ENCODE measurements at places on chromosomes 2 and 18. TPM values are rescaled to one million over a fixed set of nuclear protein-coding genes. Genes with fewer than 3 reads are reported as not detected.

GRCh38 chr2:53397085-53397484 lies 370.5 kb upstream of the CHAC2 start:
- H3K4me1 ChIP-seq = no peaks in the 10 kb centered on the region
- H3K4me3 ChIP-seq = no peak overlapping the region
- H3K36me3 ChIP-seq = no peaks in the 10 kb centered on the region
- no peaks in the 10 kb centered on the region for H3K27me3 ChIP-seq
- DNase-seq = no peak

GRCh38 chr2:226608451-226608850 lies 191.2 kb downstream of the IRS1 start:
- no peaks in the 10 kb centered on the region for H3K27me3 ChIP-seq
- DNase-seq = no peak
- no peaks in the 10 kb centered on the region for H3K4me1 ChIP-seq
- no peak overlapping the region for H3K27ac ChIP-seq
- H3K36me3 ChIP-seq = no peaks in the 10 kb centered on the region
- no peak overlapping the region for H3K4me3 ChIP-seq

IL36G gene
- not detected for polyA plus RNA-seq

- H3K36me3 ChIP-seq = no peaks in the 10 kb centered on the region
- H3K4me1 ChIP-seq = no peaks in the 10 kb centered on the region
- H3K27ac ChIP-seq = no peak overlapping the region
- DNase-seq = no peak
- no peaks in the 10 kb centered on the region for H3K27me3 ChIP-seq
Observed at GRCh38 chr2:69612200-69612599, 31.3 kb downstream of the AAK1 start.

- DNase-seq = no peak
- H3K4me3 ChIP-seq = no peak overlapping the region
- H3K27ac ChIP-seq = no peak overlapping the region
- no peaks in the 10 kb centered on the region for H3K27me3 ChIP-seq
- no peaks in the 10 kb centered on the region for H3K4me1 ChIP-seq
- H3K36me3 ChIP-seq = no peaks in the 10 kb centered on the region
Observed at GRCh38 chr2:59167514-59167913, 926.4 kb upstream of the FANCL start.

STPG4 gene
- polyA plus RNA-seq = 0.12 TPM

DNA sequence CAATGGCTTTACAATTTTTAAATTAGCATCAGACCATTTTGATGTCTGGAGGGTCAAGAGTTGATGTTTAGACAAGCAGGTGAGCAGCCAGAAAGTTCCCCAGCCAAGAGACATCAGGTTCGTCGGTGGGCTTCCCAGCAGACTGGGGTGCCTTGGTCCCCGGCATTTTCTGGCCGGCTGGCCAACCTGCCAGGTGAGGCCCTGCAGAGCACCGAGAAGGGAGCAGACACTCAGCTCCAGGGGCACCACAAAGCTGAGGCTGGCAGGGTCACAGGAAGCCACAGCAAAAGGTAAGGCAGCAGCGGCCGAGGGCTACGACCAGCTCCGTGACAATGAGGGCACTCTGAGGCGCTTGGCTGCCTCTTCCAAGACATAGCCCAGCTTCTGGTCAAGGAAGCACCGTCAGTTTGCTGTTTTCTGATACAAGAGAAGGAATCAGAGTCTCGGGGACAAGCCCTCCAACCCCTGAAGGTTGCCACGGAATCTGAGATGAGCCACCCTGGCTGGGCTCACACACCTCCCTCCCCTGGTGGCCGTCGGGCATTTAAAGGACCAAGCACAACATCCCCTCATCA lies 229.0 kb downstream of the MGAT5 start:
- H3K4me1 ChIP-seq = no peaks in the 10 kb centered on the region
- no peak overlapping the region for H3K27ac ChIP-seq
- no peak for DNase-seq
- no peak overlapping the region for H3K4me3 ChIP-seq
- no peaks in the 10 kb centered on the region for H3K36me3 ChIP-seq
- H3K27me3 ChIP-seq = no peaks in the 10 kb centered on the region

DNA sequence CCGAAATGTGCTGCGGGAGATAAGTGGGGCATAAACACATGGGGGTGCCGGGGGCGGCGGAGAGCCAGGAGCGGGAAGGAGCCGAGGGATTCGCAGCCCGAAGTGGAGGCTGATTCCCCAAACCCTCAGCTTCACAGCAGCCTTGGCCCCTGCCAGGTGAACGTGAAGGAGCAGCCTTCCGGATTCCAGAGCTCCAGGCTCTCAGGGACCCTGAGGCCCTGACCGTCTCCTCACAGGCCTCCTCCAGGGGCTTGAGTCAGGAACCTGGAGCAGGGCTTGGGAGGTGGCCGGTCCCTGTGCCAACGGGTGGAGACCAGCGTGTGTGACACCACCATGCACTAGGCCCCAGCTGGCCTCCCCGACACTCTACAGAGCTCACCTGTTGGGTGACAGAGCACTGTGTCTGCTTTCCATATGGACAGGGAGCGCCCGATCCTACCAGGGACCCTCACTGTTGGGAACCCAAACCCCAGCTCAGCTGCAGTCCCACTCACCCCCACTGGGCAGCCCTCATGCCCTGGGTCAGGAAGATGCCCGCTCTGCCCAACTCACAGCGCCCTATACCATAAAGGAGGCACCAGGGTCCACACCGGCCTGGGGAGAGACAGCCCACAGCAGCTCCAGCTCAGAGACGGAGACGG lies 117.6 kb upstream of the OTOS start:
- peak overlapping the region; percentile 69 for H3K27ac ChIP-seq
- no peak overlapping the region for H3K4me3 ChIP-seq
- H3K27me3 ChIP-seq = no peaks in the 10 kb centered on the region
- no peak for DNase-seq
- no peaks in the 10 kb centered on the region for H3K36me3 ChIP-seq

DNA sequence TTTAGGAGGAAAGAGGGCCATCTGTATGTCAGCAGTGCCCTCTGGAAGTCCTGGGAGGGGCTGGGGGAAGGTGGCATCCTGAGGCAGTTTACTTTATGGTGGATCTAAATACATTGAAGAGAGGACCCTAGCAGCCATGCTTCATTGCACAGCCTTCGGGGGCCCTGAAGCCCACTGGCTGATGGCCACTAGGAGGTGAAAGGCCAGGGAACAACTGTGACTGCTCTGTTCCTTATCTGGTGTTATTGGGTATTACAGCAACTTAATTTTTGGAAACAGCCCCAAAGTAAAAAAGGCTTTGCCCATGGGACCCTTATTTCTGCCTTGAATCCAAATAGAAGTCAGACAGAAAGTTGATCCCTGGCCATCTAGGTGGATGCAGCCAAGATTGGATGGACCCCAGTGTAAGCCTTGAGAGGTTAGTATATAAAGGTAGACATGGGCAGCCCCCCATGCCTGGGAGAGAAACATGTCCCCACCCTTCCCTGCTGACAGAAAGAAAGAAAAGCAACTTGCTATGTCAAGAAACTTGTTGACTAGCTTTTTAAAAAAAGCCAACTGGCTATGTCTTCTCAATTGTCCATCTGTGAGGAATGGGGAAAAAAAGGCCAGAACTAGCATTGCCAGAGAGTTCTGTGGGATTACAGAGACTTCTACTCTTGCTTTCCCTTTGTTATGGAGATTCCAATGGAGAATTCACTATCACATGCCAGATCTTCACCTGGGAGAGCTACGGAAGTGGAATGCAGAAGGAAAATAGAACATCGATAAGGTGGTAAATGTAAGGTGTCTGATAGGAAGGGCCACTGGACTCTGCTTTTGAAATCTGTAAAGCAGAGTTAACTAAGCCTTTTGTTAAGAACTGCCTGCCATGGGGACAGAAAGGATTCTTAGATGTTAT lies 58.6 kb upstream of the OSR1 start:
- no peaks in the 10 kb centered on the region for H3K36me3 ChIP-seq
- DNase-seq = no peak
- H3K27me3 ChIP-seq = no peaks in the 10 kb centered on the region
- no peaks in the 10 kb centered on the region for H3K4me1 ChIP-seq

ARHGEF4 gene
- polyA plus RNA-seq = 3.0 TPM

DLGAP1 gene
- 0.46 TPM for polyA plus RNA-seq

DYSF gene
- 4.1 TPM for polyA plus RNA-seq

FAM237A gene
- polyA plus RNA-seq = not detected

DNA sequence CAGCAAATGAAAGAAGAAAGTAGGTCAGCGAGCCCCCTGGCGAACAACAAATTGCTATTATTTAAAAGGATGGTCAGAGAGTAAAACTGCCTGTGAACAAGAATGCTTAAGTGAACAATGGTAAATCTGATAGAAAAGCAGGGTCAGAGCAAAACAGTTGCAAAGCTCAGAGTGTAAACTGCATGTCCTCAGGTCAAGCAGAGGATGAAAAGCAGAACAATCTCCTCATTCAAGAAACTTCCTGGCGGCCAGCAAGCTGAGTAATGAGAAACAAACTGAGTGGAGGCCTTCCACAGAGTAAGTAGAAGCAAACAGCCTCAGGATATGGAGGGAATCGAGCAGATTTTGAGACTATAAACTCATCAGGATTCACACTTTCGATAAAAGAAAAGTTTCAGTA lies 117.9 kb downstream of the PPP1R1C start:
- no peaks in the 10 kb centered on the region for H3K4me1 ChIP-seq
- DNase-seq = no peak
- no peak overlapping the region for H3K27ac ChIP-seq
- no peaks in the 10 kb centered on the region for H3K27me3 ChIP-seq

DNA sequence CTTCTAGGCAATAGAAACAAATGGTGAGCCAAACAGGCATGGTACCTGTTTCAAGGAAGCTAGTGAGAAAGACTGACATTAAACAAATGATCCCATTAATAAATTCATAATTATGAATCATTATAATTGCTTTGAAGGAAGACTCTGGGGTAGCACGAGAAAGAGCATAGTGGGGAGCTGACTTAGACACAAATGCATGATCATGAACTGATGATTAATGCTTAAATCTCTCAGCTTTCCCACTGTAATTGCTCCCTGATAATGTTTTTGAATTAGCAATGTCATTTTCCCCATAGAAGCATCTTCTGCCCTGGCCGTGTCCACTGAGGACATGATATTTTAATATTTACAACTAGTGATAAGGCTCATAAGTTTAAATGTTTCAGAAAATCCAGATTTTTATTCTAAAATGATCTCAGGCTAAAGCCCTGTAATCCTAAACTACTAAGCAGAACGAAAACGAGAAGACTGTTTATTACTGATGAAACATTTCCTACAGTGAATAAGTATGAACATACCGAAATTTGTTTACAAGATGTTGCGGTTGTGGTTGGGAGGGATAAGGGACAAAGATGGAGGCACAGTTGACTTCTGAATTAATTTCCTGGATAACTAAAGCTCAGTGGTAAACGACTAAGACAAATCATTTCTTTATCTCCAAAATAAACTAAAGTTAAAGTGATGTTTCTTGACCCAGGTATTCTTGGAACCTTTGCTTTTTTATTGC lies 47.3 kb upstream of the TACR1 start:
- H3K27ac ChIP-seq = no peak overlapping the region
- no peaks in the 10 kb centered on the region for H3K4me1 ChIP-seq
- no peak for DNase-seq

GRCh38 chr18:55422456-55423180 lies 165.4 kb downstream of the TCF4 start:
- H3K36me3 ChIP-seq = no peaks in the 10 kb centered on the region
- peak overlapping the region; percentile 10 for H3K4me3 ChIP-seq
- no peaks in the 10 kb centered on the region for H3K27me3 ChIP-seq
- peaks cover 19% of the 10 kb centered on the region for H3K4me1 ChIP-seq

DNA sequence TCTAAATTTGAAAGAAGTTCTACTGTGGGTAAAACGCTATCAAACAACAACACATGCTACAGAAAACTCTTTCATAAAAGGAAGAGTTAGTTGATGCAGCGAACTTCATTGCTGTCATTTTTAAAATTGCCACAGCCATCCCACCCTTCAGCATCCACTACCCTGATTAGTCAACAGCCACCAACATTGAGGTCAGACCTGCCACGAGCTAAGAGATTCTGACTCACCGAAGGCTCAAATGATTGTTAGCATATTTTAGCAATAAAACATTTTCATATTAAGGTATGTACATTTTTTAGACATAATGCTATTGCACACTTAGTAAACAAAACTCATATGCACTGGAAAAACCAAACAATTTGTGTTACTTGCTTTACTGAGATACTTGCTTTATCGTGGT lies 347.1 kb downstream of the CLIP4 start:
- no peaks in the 10 kb centered on the region for H3K27me3 ChIP-seq
- no peak overlapping the region for H3K4me3 ChIP-seq
- H3K36me3 ChIP-seq = no peaks in the 10 kb centered on the region
- DNase-seq = no peak
- no peaks in the 10 kb centered on the region for H3K4me1 ChIP-seq

DNA sequence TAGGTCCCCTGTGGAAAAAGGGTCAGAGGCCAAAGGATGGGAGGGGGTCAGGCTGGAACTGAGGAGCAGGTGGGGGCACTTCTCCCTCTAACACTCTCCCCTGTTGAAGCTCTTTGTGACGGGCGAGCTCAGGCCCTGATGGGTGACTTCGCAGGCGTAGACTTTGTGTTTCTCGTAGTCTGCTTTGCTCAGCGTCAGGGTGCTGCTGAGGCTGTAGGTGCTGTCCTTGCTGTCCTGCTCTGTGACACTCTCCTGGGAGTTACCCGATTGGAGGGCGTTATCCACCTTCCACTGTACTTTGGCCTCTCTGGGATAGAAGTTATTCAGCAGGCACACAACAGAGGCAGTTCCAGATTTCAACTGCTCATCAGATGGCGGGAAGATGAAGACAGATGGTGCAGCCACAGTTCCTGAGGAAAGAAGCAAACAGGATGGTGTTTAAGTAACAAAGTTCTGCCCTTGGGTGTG lies 165.8 kb downstream of the RPIA start:
- no peaks in the 10 kb centered on the region for H3K27me3 ChIP-seq
- no peaks in the 10 kb centered on the region for H3K36me3 ChIP-seq
- H3K4me1 ChIP-seq = no peaks in the 10 kb centered on the region
- DNase-seq = no peak
- H3K4me3 ChIP-seq = no peak overlapping the region
- no peak overlapping the region for H3K27ac ChIP-seq

- no peaks in the 10 kb centered on the region for H3K36me3 ChIP-seq
- no peak for DNase-seq
- H3K27me3 ChIP-seq = no peaks in the 10 kb centered on the region
- H3K4me1 ChIP-seq = no peaks in the 10 kb centered on the region
- no peak overlapping the region for H3K27ac ChIP-seq
Observed at GRCh38 chr2:116094196-116094595, 1651.8 kb downstream of the DPP10 start.

ESPNL gene
- polyA plus RNA-seq = not detected

GRCh38 chr2:237721458-237721857 lies 77.1 kb upstream of the RBM44 start:
- no peaks in the 10 kb centered on the region for H3K36me3 ChIP-seq
- H3K4me3 ChIP-seq = no peak overlapping the region
- DNase-seq = no peak
- H3K4me1 ChIP-seq = peaks cover 62% of the 10 kb centered on the region
- H3K27me3 ChIP-seq = no peaks in the 10 kb centered on the region

EMX1 gene
- polyA plus RNA-seq = 0.71 TPM

- H3K36me3 ChIP-seq = no peaks in the 10 kb centered on the region
- no peak overlapping the region for H3K4me3 ChIP-seq
- DNase-seq = no peak
Observed at GRCh38 chr18:14922031-14922430, 174.1 kb downstream of the ANKRD30B start.

GRCh38 chr2:17600556-17601204 lies 60.2 kb downstream of the VSNL1 start:
- DNase-seq = no peak
- no peaks in the 10 kb centered on the region for H3K36me3 ChIP-seq
- no peaks in the 10 kb centered on the region for H3K4me1 ChIP-seq
- no peak overlapping the region for H3K4me3 ChIP-seq
- no peak overlapping the region for H3K27ac ChIP-seq

All from sigmoid colon (tissue), 7 donors.